ENCODE measurements at places on chromosomes 16 and 17.

DNA sequence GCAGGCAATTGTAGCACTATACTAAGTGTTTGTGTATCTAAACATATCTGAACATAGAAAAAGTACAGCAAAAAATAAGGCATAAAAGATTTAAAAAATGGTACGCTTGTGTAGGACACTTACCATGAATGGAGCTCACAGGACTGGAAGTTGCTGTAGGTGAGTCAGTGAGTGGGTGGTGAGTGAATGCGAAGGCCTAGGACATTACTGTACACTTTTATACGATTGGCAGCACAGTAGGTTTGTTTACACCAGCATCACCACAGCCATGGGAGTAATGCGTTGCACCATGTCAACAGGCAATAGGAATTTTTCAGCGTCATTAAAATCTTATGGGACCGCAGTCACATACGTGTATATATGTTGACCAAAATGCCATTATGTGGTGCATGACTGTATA lies 45.6 kb downstream of the DNAH9 start:
- DNase-seq = no peak

- DNase-seq = no peak
These were observed 806.5 kb upstream of the GOT2 start for GRCh38 chr16:59540621-59541020.

DNA sequence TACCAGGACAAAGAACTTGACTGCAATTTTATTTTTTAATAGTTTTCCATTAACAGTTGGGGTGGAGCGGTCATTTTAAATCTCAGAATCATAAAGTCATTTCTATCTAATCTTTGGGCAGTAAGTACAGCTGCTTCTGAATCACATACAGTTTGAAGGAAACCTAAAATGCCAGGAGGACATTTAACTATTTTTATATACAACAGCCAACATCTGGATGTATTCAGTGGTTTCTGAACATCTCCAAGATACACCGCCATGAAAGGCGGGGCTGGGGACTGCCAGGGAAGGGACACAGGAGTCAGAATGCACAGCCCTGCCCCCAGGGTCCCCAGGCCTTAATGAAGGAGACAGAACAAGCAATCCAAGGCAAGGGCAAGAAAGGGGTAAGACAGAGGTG lies 392.3 kb downstream of the SLC39A11 start:
- DNase-seq = no peak

- no peak for DNase-seq
These were observed 64.5 kb downstream of the RBFOX3 start for GRCh38 chr17:79546386-79546785.

DNA sequence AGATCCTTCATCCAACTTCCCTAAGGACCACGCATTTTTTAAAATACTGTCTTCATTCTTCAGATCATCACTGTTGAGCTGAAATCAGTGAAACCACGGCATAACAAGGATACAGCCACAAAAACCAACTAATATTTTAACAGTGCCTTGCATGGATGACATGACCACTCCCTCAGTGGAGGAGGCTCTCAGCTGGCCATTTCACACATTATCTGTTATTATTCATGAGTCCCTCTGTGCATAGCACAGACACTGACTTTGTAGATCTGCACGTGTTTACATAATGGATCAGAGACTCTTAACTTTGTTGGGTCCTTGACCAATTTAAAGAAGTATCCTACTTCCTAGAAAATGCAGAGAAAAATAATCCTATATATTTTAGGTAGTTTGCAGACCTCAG lies 104.8 kb upstream of the NUDT7 start:
- no peak for DNase-seq

- no peak for DNase-seq
These were observed 7.7 kb upstream of the NPIPB2 start for GRCh38 chr16:11949527-11949926.

GRCh38 chr16:22325598-22326368 lies 28.6 kb downstream of the POLR3E start:
- DNase-seq = no peak

DNA sequence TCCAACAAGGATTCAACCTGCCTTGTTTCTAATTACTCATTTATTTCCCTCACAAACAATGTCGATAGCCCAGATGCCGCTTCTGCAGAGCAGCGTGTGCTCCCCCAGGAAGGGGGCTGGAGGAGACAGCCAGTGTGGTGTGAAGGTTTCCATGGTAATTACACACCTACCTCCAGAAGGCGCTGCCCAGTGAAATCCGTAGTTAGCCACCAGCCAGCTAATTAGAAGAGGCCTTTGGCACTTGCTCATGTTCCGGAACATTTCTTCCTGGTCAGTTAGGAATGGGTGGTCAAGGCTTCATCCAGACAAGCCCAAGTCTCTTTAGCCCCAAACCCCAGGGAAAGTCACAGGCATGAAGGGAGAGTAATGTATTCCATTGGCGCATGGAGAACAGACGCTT lies 342.5 kb upstream of the C16orf82 start:
- DNase-seq = no peak

GRCh38 chr17:57874434-57875289 lies 24.8 kb upstream of the MRPS23 start:
- no peak for DNase-seq

DNA sequence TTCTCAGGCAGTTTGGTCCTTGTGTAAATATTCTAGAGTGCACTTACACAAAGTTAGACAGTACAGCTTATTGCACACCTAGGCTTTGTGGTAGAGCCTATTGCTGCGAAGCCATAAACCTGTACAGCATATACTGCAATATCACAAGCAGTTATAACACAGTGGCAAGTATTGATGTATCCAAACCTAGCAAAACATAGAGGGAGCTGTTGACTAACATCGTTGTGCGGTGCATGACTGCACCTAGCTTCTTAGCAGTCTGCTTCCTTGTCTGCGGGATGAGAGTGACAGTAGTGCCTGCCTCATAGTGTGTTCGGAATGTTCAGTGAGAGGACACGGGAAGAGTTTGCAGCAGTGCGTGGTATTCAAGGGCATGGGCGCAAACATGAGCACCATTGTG lies 78.9 kb downstream of the MPRIP start:
- no peak for DNase-seq

DNA sequence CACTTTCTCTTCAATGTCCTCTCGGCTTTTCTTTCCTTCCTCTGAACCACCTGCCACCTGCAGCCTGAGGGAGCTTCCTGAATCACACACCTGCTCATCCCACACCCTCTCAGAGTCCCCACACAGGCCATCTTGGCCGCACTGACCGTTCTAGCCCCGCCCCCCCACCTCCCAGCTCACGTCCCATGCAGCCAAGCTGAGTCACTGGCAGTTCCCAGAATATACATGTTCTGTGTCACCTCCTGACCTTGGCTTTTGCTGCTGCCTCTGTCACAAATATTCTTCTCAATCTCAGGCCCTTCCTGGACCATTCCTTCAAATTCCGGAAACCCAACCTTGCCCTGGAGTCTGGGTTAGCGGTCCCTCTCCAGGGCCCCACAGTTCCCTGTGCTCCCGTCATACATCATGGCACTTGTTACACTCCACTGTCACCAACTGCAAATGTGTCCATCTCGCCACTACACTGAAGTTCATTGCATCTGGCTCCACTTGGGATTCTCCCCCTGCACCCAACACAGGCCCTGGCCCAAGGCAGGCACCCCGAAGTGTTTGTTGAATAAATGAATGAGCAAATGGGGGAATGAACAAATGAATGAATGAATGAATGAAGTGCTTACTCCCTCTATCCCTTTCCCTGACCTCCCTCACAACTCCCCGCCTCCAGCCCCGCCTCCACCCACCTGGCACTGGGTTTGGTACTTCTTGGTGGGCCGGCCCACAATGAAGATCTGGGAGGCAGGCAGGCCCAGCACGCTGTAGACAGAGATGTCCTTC lies 12.8 kb downstream of the PIMREG start:
- DNase-seq = no peak

- no peak for DNase-seq
These were observed 83.3 kb downstream of the TBC1D16 start for GRCh38 chr17:79952265-79952877.

DNA sequence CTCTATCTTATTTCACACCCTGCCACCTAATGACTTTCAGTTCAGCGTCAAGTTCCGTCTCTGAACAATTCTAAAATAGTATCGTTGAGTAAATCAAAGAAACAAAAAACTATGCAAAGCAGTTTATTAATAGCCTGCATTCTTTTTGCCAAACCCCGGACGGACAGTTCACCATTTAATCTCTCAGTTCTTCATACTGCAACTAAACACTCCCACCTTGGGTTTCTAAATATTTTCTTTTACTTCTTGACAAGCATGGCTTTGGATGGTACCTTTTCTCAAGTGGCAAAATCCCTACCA lies 1.2 kb downstream of the MYH11 start:
- DNase-seq = no peak

DNA sequence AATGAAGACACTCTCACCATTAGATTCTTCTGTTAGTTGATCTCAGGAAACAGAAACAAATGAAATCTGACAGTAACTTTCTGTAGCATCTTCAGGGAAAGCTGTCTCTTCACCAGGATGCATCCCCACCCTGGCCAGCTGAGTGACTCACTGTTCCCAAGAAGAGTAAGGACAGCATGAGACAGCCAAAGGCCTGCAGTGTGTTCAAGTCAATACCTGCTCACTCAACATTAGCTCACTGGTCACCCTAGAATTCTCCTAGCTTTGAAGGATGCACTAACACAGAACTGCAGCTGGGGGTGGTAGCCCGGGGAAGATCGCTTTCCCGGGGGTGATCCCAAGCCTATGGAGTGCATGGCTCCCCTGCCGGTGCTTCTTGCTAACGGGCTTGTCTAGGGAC lies 28.2 kb upstream of the CLEC18B start:
- DNase-seq = no peak

GRCh38 chr16:80948886-80949493 lies 57.7 kb downstream of the CMC2 start:
- DNase-seq = no peak

DNA sequence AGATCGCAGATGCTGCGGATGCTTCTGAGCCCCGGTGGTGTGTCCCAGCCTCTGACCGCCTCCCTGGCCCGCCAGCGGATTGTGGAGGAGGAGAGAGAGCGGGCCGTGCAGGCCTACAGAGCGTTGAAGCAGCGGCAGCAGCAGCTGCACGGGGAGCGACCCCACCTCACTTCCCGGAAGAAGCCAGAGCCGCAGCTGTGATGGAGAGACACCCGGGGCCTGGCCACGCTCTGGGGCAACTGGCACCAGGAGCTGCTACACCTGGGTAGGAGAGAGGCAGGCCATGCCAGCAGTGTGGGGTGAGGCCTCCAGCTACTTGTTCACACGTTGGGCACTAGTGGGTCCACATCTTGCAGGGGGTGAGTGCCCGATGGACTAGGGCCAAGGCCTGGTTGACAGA lies 6.0 kb downstream of the CCDC137 start:
- no peak for DNase-seq

DNA sequence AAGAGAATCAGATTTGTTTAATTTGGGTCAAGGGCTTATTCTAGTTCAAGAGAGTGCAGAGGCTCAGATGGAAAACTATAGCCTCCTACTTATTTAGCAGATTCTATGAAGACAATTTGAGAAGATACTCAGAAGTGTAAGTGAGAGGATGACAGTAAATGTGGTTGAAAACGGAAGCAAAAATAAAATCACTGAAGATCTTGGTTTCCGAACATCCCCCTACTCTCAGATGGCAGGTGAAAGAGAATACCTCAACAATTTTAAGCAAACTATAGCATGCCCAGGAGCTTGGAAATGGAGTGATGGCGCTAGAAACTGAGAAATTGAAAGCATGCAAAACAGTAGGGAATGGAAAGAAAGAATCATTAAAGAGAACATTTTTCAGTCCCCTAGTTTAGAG lies 705.5 kb upstream of the CDH8 start:
- no peak for DNase-seq

- DNase-seq = no peak
These were observed 2.7 kb upstream of the PABPN1L start for GRCh38 chr16:88868974-88869672.

DNA sequence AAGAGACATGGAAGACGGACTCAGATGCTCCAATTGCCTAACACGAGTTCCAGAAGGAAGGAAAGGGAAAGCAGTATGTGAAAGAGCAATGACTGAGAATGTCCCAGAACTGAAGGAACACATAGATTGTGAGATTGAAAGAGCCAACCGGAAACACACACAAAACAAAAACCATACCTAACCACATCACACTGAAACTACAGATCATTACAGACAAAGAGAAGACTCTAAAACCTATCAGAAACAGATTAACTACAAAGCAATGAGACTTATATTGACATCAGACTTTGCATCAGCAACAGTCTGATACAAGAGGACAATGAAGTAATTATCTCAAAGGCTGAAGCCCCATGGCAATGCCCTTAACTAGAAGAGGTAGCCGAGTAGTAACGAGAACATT lies 45.6 kb upstream of the CLEC18B start:
- no peak for DNase-seq

DNA sequence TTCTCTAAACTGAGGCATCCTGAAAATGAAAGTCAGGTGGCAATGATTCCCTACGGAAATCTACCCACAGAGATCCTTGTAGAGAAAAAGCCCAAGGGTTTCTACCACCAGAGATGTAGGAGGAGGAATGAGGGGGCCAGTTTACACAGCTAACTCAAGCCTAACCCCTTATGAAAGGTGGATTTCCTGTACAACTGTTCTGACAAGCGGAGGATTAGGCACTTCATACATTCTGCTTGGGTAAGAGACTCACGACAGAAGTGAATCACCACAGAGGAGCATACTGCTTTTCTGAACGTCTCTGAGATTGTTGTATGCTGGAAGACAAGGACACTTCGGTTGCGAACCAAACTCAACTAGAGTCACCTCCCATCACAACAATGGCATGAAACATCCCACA lies 72.7 kb downstream of the SMG6 start:
- no peak for DNase-seq

DNA sequence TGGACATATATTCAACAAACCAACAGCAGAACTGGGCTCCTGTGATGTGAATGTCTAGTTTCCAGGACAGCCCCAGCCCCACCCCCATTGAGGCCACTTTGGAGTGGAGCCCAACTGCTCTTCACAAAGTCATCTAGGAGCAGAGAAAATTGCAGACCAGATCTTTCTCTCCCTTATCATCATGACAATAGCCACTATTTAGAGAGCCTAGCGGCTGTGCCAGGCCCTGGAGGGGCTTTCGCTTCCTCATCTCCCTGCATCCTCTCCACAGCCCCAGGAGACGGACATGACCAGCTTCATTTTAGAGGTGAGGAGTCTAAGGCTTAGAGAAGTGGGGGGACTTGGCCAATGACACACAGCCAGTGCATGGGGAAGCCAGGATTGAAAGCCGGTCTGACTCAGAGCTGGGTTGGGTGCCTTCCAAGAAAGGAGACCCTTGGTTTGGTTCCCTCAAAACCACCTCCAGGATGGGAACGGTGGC lies 1.4 kb downstream of the PRSS8 start:
- DNase-seq = peak; percentile 20

All from NCI-H2029 treated with DMSO at 0.1 percent for 48 hours (cell line).